Stimulated activated CD8-positive, alpha-beta memory T cell treated with anti-CD3 and anti-CD28 coated beads, Interleukin-4, amount 100 ng/mL, for 1 hour (primary cell): ENCODE measurements at places on chromosomes 6 and 20.

- DNase-seq, result no peak
These were observed 567.7 kb downstream of the ADGRB3 start for GRCh38 chr6:69202768-69203167.

- no peak for DNase-seq
These were observed 416 bp upstream of the POLR1H start for GRCh38 chr6:30060606-30061091.

GRCh38 chr6:170448751-170449630 lies 104.1 kb downstream of the PSMB1 start:
- no peak for DNase-seq

DNA sequence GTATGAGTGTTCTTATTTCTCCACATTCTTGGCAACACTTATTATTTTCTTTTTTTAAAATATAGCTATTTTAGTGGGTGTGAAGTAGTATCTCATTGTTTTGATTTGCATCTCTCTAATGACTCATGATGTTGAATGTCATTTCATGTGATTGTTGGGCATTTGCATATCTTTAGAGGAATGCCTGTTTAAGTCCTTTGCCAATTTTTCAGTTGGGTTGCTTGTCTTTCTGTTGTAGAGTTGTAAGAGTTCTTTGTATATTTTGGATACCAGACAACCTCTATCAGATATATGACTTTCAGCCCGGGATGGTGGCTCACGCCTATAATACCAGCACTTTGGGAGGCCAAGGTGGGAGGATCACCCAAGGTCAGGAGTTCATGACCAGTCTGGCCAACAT lies 5.1 kb upstream of the POPDC3 start:
- no peak for DNase-seq

DNA sequence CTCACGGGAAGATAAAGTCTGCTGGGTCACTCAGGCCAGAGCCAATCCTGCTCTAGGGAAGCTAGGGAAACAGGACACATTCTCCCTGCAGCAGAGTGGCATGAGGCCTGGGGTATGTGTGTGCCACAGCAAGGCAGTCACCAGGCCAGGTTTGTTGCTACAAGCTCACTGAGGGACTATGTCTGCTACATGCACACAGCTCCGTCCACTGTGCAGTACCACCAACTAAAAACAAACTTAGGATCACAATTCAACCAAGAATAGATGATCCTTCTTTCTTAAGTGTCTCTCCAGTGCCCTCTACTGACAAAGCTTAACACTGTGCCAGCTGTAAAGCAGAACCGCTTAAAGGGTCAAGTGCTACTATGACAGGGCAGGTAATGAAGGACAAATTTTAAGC lies 192.5 kb downstream of the PTPRK start:
- DNase-seq, result no peak

- peak; percentile 38 for DNase-seq
These were observed 114.6 kb upstream of the RIPOR2 start for GRCh38 chr6:25050356-25050755.

- DNase-seq, result no peak
These were observed 45.2 kb upstream of the SMAP1 start for GRCh38 chr6:70622461-70622860.
